ENCODE measurements at places on chromosomes 11 and 22.

DNA sequence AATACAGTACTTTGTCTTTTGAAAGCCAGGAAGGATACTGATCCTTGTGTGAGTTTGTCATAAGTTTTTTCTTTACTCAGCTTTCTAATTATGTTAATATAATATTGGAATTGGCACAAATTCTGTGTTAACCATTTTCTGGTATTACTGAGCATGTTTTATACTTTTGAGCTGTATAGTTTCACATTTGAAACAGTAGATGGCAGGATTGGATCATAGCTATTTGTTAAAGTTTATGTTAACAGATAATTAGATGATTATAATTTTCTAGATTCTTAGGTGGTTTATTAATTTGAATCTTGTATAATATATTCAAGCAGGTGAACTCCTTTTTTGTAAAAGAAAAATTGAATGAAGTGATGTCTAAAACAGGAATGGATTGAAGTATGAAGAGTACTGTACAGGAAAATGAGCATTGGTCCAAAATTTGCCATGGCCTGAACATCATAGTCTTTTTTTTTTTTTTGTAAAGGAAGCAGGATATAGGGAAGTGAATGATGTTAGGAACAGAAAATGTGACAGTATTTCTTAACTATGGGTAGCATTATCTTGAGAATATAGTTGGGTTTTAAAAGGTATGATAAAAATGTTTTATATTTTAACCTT, 102.0 kb downstream of the CYP2R1 start:
- no peak for DNase-seq

DNA sequence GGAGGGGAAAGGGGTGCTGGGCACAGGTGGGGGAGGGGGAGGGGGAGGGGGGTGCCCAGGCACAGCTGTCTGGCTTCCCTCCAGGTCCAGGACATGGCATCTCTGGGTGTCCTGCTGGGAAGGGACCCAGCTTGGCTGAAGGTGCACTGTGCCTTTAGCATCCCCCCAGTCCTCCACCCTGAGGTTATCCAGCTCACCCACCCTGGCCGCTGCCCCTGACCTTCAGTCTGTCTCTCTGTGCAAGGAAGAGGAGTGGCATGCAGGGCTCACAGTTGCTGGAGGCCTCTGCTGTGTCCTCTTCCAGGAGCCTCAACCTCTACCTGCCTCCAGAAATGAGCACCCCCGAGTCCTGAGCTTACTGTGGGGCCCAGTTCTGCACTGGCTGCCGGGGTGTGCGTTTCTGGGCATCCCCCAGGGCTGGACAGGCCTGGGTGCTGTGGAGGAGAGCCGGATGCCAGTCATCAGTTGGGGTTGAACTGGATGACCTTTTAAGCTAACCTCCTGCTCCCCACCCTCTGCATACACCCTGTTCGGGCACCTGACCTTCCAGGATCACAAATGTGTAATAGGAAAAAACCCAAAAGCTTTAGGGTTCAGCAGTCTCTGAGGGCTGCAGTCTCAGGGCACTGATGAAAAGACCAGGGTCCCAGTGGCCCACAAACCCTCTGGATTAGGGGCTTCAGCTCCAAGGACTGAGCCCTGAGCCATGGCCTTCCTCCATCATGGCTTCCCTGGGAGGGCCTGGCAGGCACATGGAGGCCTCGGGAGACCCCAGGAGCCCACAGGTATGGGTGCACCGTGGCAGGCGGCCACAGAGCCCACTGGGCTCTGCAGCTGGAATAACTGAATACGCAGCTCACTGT, 9.6 kb upstream of the CTSD start:
- no peak for DNase-seq

DNA sequence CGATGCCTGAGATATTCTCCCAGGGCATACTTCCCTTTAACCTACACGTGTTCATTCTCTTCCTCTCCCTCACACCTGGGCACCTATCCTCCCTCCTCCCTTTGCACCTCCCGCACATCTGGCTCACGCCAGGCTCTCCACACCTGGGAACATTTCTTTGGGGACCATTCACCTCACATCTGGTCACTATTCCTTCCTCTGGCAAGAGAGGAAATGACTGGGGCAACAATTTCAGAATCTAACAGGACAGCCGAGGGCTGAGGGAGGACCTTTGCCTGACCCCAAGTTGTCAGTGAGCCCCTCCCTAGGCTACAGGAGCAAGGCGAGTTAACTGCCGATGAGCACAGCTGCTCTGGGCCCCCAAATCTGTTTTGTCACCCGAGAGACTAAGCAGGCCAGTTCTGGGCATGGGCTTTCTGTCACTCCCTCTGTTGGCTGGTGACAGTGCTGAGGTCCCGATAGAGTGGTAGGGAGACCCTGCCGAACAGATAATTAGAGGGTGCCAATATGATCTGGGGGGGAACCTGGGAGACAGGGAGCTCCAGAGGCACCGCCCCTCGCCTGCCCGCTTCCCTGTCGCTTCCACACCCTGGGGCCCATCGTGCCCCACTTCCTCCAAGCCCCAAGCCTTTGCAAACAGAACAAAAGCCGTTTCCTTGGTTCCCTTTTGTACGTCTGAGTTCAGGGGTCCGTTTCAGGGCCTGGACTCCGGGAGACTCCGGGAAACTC, 45.6 kb downstream of the EIF3F start:
- no peak for DNase-seq

- no peak for DNase-seq
Observed at GRCh38 chr22:36921309-36922104, 8.1 kb downstream of the CSF2RB start.

DNA sequence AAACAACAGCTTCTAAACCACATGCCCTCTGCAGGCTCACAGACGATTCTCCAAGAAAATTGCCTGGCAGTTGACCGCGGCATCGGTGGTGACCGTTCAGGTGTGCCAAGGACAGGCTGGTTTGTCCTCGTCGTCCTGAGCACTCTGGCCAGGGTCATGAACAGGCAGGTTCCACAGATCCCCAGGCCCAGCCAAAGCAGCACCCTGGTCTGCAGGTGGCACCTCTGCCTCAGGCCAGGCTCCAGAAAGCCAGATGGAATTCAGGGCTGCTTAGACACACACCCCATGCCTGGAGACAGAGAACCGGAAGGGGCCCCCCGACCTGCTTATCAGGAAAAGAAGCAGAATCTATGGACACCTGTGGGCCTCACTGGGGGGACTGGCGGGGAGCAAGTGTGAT, 338.7 kb downstream of the BRD1 start:
- no peak for DNase-seq

- no peak for DNase-seq
Observed at GRCh38 chr11:71179877-71180605, 72.3 kb downstream of the SHANK2 start.

GRCh38 chr22:44682556-44683168, 19.3 kb upstream of the PRR5 start:
- no peak for DNase-seq

- DNase-seq, result no peak
Observed at GRCh38 chr22:39142088-39142680, 10.3 kb downstream of the CBX7 start.

DNA sequence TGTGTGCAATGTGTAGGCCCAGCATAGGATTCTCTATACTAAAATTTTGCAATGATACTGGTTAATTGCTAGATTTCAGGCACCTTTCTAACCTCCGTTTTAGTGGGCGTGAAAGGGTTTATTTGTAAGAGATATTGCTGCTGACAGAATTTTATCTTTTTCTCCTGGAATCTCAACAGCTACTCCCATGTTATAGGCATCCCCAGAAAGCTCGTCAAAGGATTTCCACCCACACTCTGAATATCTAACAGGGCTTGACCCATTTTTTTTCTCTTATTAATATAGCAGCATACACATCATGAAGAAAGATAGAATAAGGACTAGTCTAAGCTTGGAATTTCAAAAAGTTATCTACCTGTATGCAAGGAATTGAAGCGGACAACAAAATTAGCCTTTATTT, 124.5 kb downstream of the METTL15 start:
- no peak for DNase-seq

GRCh38 chr11:83093634-83094033, 21.9 kb upstream of the RAB30 start:
- no peak for DNase-seq

GRCh38 chr22:27201276-27201675, 543.9 kb downstream of the MIAT start:
- no peak for DNase-seq

- DNase-seq, result no peak
Observed at GRCh38 chr11:67632175-67632981, 2.6 kb upstream of the NUDT8 start.

DNA sequence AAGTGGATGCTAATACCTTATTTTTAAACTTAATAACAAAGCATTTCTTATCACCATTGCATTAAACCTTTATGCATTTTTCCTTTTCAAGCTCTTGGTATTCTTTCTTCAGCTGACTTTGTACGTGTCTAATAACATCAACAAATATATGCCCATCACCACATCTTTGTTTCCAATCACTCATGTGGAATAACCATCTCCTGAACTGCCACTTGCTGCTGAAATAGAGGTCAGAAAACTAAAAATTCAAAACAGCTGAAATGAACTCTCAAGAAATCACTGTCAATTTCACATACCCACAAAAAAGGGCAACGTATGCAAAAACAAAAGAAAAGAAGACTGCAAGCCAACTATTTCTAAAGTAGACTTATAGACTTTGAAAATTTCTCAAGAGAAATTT, 7.4 kb downstream of the MSANTD4 start:
- DNase-seq, result no peak

DNA sequence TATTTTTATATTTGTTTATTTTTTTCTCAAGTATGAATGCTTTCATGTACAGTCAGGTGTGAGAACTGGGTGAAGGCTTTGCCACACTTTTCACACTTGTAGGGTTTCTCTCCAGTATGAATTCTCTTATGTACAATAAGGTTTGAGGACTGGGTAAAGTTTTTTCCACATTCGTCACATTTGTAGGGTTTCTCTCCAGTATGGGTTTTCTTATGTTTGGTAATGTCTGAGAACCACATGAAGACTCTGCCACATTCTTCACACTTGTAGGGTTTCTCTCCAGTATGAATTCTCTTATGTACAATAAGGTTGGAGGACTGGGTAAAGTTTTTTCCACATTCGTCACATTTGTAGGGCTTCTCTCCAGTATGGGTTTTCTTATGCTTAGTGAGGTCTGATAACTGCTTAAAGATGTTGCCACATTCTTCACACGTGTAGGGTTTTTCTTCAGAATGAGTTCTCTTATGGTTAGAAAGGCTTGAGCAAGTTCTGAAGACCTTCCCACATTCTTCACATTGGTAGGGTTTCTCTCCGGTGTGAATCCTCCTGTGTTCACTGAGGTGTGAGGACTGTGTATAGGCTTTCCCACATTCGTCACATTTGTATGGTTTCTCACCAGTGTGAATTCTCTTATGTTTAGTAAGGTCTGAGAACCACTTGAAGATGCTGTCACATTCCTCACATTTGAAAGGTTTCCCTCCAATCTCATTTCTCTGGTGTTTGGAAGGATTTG, 19.7 kb downstream of the ZNF195 start:
- DNase-seq, result no peak

- DNase-seq, result no peak
Observed at GRCh38 chr11:60878245-60879101, 11.1 kb downstream of the ZP1 start.

- DNase-seq, result no peak
Observed at GRCh38 chr22:37377927-37378326, 49.4 kb downstream of the ELFN2 start.

DNA sequence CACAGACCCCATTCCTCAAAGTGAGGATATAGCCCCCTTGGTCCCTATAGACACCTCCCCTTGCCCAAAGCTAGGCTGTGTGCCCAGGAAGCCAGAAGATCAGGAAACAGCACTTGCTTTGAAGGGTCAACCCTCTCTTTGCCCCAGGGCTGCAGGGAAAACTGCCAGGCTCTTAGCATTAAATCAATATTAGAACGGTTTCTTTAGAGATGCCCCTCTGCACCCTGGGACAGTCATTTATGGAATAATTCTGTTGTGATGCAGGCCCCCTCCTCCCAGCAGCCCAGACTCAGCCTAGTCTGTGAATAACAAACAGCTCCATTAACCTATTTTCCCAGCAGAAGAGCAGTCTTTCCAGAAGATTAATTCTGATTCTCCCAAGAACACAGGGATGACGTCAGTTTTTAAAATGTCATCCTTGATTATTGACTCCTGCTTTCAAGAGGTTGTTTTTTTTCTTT, 11.6 kb upstream of the CAPN5 start:
- no peak for DNase-seq

- DNase-seq, result no peak
Observed at GRCh38 chr11:12195768-12196167, 85.4 kb downstream of the MICAL2 start.

DNA sequence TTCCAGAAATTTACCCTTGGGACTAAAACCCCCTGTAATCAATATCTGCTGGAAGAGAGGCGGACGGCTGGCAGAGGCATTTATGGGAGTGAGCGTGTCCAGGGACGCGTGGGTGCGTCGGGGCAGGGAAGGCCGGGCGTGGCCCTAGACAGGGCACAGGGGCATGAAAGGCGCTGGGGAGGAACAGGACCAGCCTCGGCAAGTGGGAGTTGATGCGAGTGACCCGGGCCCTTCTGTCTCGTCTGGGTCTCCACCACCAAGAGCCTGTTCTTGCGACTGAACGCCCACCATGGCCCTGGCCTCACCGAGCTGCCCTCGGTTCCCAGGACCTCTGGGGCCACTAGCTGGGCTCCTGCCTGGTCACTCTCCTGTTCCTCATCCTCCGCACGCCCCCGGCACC, 17.5 kb downstream of the OSBPL5 start:
- DNase-seq, result no peak

GRCh38 chr11:17613428-17613962, 66.4 kb downstream of the OTOG start:
- no peak for DNase-seq

DNA sequence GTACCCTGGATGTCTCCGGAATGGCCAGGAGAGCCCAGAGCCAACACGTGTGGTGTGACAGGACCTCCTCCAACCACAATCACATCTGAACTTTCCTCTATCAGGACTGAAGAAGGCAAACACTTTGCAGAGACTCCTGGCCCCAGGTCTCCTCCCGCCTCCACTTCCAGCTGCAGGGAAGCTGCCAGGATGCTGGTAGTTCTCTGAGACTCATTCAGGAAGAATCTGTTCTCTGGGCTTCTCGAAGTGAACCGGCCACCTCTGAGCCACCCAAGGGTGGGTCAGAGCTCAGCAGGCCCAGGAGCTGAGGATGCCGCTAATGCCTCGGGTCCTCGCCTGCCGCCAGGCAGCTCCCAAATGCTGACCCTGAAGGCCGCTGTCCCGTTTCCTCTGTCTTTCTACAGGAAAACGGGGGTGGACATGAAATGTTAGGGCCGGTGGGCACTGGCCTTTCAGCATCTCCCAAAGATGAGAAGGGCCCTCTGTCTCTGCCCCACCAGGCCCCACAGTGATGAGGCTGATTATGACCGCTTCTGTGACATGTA, 789.9 kb downstream of the BRD1 start:
- no peak for DNase-seq

GRCh38 chr11:118791961-118792569, 1.1 kb upstream of the DDX6 start:
- no peak for DNase-seq

Data from D721Med (cell line).